T-helper 9 cell (primary cell): ENCODE measurements at places on chromosomes 16 and 17.

- no peak for DNase-seq
Observed at GRCh38 chr16:29699324-29700219, 20.6 kb downstream of the QPRT start.

- no peak for DNase-seq
Observed at GRCh38 chr17:67532326-67532871, 155.3 kb downstream of the PITPNC1 start.

GRCh38 chr17:61070649-61071048 is 329.0 kb upstream of the TBX2 start:
- no peak for DNase-seq

- DNase-seq, result no peak
Observed at GRCh38 chr17:34547453-34548063, 31.8 kb upstream of the TMEM132E start.

DNA sequence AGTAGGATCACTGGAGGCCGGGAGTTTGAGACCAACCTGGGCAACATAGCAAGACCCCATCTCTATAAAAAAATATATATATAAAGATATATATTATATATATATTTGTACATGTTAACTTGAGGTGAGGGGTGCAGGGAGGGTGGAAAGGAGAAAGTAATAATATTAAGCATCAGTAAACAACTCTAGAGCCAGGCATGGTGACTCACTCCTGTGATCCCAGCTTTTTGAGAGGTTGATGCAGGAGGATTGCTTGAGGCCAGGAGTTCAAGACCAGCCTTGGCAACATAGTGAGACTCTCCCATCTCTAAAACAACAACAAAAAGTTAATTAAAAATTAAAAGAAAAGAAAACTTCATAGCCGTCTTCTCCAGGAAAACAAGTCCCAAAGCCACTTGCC is 61.7 kb upstream of the SMURF2 start:
- DNase-seq, result no peak

GRCh38 chr17:8754890-8755289 is 3.5 kb downstream of the SPDYE4 start:
- no peak for DNase-seq

DNA sequence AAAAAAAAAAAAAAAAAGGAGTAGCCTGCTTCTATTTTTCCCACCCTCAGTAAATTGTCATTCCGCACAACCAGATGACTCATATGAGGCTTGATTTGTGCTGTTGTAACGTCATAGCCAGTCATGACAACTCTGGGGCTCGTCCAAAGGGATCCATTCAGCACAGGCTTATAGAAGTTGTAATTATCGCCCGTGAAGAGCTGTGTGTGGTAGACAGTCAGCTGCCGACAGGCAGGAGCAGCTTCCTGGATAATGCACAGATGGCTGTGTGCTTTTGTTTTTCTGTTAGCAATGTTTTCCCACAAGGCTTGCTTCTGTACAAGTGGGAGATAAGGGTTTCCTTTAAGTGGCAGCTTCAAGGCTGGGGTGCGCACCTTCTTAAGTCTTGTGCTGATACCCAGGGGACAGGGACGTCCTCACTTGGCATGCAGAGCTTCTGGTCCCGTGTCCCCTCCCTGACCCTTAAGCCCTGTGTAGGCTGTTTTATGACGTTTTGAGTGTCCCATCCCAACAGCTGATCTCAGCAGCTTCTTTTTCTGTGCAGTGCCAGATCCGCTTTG is 26.0 kb downstream of the SNX29 start:
- no peak for DNase-seq

- no peak for DNase-seq
Observed at GRCh38 chr17:13134076-13134475, 116.2 kb upstream of the ELAC2 start.

- no peak for DNase-seq
Observed at GRCh38 chr17:7767405-7768021, 50.0 kb downstream of the DNAH2 start.

- DNase-seq, result no peak
Observed at GRCh38 chr16:55184052-55184451, 140.0 kb upstream of the IRX6 start.

DNA sequence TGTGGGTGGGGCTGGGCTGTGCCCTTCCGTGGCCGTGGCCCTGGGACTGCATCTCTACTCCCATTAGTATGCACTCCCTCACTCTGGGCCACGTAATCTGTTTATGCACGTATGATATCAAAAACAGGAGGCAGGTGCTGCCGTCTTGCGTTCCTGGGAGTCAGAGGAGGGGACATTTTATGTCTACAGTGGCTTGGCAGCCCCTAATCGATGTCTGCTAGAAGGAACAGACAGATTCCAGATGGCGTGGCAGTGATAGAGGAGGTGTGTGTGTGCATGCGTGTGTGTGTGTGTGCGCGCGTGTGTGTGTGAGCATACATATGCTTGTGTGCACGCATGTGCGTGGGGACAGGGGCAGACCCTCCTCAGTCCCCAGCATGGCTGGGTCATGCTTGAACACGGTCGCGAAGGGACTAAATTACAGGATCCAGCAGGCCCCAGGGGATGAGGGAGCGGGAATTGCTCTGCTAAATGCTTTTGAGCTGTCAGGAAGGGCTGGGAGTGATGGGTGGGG is 44.7 kb downstream of the SREBF1 start:
- DNase-seq, result no peak

GRCh38 chr17:32117399-32117798 is 24.9 kb upstream of the RHOT1 start:
- no peak for DNase-seq

GRCh38 chr17:68513932-68514331 is 1.7 kb downstream of the PRKAR1A start:
- no peak for DNase-seq

DNA sequence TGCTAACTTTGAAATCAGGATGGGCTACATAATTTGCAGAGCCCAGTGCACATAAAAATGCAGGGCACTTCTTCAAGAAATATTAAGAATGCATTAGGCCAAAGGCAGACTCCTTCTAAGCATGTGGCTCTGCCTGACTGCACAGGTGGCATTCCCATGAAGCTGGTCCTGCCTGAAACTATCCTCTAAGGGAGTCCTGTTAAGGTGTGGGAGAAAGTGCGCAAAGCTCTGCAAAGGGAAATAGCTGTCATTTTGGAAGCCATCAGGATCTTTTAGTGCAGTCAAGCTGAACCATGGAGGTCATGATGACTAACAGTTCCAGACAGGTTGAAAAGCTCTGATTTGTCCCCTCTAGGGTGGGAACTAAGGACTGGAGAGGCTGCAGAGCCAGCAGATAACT is 41.9 kb upstream of the CRHR1 start:
- DNase-seq, result no peak

GRCh38 chr16:1357906-1358566 is 6.3 kb downstream of the GNPTG start:
- DNase-seq, result no peak

GRCh38 chr16:69554495-69554894 is 11.3 kb upstream of the NFAT5 start:
- DNase-seq, result no peak

DNA sequence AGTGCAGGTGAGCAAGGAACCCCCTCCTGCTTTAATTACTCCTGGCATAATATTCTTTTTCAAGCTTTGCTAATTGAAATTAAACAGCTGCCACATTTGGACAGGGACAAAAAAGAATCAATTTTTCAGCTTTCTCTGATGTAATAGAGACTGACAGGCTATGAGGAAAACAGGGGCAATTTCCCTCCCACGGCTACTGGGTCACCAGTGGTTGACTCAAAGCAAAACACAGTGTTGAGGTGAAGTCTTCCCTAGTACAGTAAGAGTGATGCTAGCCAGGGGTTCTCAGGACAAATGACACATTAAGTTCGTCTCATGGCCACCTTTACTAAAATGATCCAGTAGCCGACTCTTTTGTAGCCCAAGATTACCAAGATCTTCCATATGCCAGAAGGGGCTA is 38.6 kb upstream of the PMFBP1 start:
- DNase-seq, result no peak

DNA sequence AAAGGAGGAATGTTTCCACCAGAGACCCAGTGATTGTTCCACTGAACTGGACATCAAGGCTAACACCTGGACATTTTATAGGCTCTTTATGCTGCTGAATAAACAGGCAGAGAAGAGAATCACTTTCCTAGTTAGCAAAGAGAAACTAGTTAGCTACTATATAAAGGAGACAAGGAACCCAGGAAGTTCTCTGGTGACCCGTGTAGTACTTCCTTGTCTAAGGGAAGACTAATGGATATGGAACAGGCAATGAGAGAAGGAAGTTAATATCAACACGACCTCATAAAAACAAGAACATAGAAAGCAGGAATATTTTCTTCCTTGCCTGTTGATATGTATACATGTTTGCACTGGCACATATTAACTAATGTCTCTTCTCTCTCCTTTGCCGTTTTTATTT is 30.8 kb upstream of the RPL38 start:
- no peak for DNase-seq

- DNase-seq, result no peak
Observed at GRCh38 chr17:47686276-47686635, 7.7 kb upstream of the TBKBP1 start.

- no peak for DNase-seq
Observed at GRCh38 chr17:12640364-12640763, 25.3 kb upstream of the MYOCD start.

GRCh38 chr16:86884390-86884650 is 306.0 kb downstream of the FOXL1 start:
- no peak for DNase-seq

DNA sequence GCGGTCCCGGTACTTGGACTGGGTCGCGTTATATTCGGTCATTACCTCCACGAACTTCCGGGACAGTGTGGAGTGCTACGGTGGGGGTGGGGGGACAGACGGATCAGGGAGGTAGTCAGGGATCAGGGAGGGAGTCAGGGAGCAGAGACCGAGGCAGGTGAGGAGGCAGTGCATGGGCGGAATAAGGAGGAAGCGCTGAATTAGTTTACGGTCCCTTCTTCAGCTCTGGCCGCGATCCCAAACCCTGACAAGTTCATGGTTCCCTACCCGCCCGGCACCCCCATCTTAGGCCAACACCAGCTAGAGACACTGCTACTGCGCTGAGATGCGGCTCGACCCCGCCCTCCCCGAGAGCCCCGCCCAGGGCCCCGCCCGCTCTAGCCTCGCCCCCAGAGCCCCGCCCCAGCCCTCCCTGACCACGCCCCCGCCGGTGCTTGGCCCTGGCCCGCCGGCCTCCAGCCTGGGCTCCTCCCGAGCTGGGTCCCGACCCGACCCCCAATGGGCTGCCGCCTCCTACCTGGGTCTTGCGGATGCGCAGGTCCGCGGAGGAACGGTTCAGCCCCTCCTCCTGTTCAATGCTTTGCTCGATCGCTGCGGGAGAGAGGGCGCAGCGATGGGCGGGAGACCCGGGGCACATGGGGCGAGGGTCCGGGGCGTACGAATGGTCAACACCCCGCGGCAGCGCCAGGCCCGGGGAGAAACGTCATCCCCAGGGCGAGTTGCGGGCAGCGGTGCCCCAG is 12.1 kb downstream of the HSD3B7 start:
- DNase-seq, result peak; percentile 84

- DNase-seq, result no peak
Observed at GRCh38 chr16:14419817-14420216, 210.2 kb downstream of the PARN start.

GRCh38 chr17:49715216-49715615 is 7.5 kb upstream of the SLC35B1 start:
- peak; percentile 19 for DNase-seq

- no peak for DNase-seq
Observed at GRCh38 chr17:6040504-6040903, 29.7 kb upstream of the WSCD1 start.

GRCh38 chr16:1366712-1367299 is 15.1 kb downstream of the GNPTG start:
- no peak for DNase-seq

DNA sequence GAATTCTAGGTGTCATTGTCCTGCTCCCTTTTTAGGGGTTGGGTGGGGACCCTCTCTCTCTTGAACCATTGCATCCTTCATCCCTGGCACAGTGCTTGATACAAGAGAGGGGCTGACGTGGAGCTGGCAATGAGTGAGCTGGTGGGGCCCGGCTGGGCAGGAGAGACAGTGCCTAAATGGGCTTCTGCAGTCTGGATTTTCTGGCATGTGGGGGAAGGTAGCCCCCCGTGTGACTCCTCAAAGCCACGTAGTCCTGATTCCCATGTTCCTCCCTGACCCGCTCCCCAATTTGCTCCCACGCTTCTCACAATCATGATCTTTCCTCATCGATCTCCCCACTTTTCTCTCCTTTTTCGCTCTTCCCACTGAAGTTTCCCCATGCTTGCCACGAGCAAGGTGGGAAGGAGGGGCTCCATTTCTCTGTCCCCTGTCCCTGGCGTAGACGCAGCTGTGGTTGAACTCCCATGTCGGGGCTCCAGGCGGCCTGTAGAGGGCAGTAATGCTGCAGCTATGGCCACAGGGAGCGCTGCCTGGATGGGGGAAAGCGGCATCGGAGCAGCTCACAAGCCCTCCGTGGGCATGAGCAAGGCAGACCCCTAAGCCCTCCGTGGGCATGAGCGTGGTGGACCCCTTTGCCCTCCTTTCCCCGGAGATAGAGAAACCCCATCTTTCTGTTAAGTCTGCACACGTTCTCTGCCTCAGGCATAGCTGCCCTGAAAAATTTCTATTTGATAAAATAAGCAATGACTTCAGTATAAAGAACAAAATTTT is 47.5 kb downstream of the HAPSTR1 start:
- peak; percentile 57 for DNase-seq

- no peak for DNase-seq
Observed at GRCh38 chr17:69250641-69251040, 22.0 kb upstream of the ABCA10 start.

- no peak for DNase-seq
Observed at GRCh38 chr17:50289991-50290702, 15.9 kb downstream of the TMEM92 start.

GRCh38 chr17:76702941-76703637 is 7.7 kb downstream of the MXRA7 start:
- no peak for DNase-seq

GRCh38 chr16:63717806-63718205 is 1404.1 kb downstream of the CDH11 start:
- no peak for DNase-seq

- DNase-seq, result no peak
Observed at GRCh38 chr17:14033166-14033565, 36.1 kb upstream of the COX10 start.

- peak; percentile 72 for DNase-seq
Observed at GRCh38 chr16:425082-425718, at the start of gene RAB11FIP3. Gene RAB11FIP3, plus strand, starts transcription at chr16:425649. Its CDS starts 358 bp downstream, at chr16:426007.
